ENCODE measurements at places on chromosomes 13 and 19. TPM values are rescaled to one million over a fixed set of nuclear protein-coding genes. Genes with fewer than 3 reads are reported as not detected.

Gene APLP1
- 18.6 TPM for total RNA-seq

Gene CYTH2
- 25.4 TPM for total RNA-seq

Gene COG6
- 17.4 TPM for total RNA-seq

Gene BRSK1
- total RNA-seq = 11.3 TPM

Gene TMEM147
- total RNA-seq = 81.6 TPM

Gene TNNI3
- not detected for total RNA-seq

Gene MLNR
- not detected for total RNA-seq

Data from smooth muscle cell of the coronary artery (primary cell).